Osteoblast (primary cell): ENCODE measurements at places on chromosomes 5 and 9. TPM values are rescaled to one million over a fixed set of nuclear protein-coding genes. Genes with fewer than 3 reads are reported as not detected.

SERF1A gene
- total RNA-seq: 8.3 and 14.1 TPM in 2 replicates

FOXD1 gene
- 12.7 and 17.0 TPM in 2 replicates for total RNA-seq

PCDHGC4 gene
- 2.9 and 3.8 TPM in 2 replicates for total RNA-seq

BARHL1 gene
- not detected in 2 replicates for total RNA-seq

FLT4 gene
- total RNA-seq: not detected in 2 replicates

SLC45A2 gene
- total RNA-seq: 0.36 and 0.59 TPM in 2 replicates

SHISAL2B gene
- total RNA-seq: not detected in 2 replicates

ECM2 gene
- 55.4 and 62.2 TPM in 2 replicates for total RNA-seq

ANKRD55 gene
- not detected in 2 replicates for total RNA-seq

CARTPT gene
- total RNA-seq: not detected in 2 replicates

PCDHGB5 gene
- 21.5 and 24.2 TPM in 2 replicates for total RNA-seq

GAS1 gene
- total RNA-seq: 107 and 121 TPM in 2 replicates

PCDHA4 gene
- total RNA-seq: 0.72 and 0.88 TPM in 2 replicates

PCDHA7 gene
- 0.59 and 0.72 TPM in 2 replicates for total RNA-seq

PCDHGB3 gene
- 6.2 and 8.0 TPM in 2 replicates for total RNA-seq

RLN2 gene
- not detected in 2 replicates for total RNA-seq

AHRR gene
- total RNA-seq: 52.2 and 54.6 TPM in 2 replicates

PTGS1 gene
- total RNA-seq: 2.5 and 3.2 TPM in 2 replicates

CDH9 gene
- not detected in 2 replicates for total RNA-seq

LECT2 gene
- total RNA-seq: not detected in 2 replicates

LCN10 gene
- not detected in 2 replicates for total RNA-seq

KIF12 gene
- total RNA-seq: not detected in 2 replicates

AK8 gene
- total RNA-seq: 0.59 and 1.1 TPM in 2 replicates

ADAMTS19 gene
- not detected in 2 replicates for total RNA-seq

IFNE gene
- total RNA-seq: 2.9 and 3.6 TPM in 2 replicates

SPATA31D4 gene
- not detected in 2 replicates for total RNA-seq

TMEM252 gene
- not detected in 2 replicates for total RNA-seq

DEPDC1B gene
- 1.4 and 1.8 TPM in 2 replicates for total RNA-seq

NUTM2G gene
- not detected in 2 replicates for total RNA-seq

ZNF618 gene
- total RNA-seq: 10.1 and 13.6 TPM in 2 replicates

MYOT gene
- not detected in 2 replicates for total RNA-seq

PCDHB9 gene
- total RNA-seq: 1.2 and 1.8 TPM in 2 replicates

TRAF2 gene
- 6.2 and 6.8 TPM in 2 replicates for total RNA-seq

HACD4 gene
- 6.8 and 8.3 TPM in 2 replicates for total RNA-seq

FREM1 gene
- under 0.01 and 0.72 TPM in 2 replicates for total RNA-seq

NR6A1 gene
- total RNA-seq: 0.36 and 0.88 TPM in 2 replicates

SLIT3 gene
- 37.6 and 38.3 TPM in 2 replicates for total RNA-seq

SPARC gene
- total RNA-seq: 4,046 and 4,600 TPM in 2 replicates

DIAPH1 gene
- total RNA-seq: 18.5 and 19.2 TPM in 2 replicates

CATSPER3 gene
- total RNA-seq: 0.29 and 0.36 TPM in 2 replicates

NR5A1 gene
- total RNA-seq: not detected in 2 replicates

GLIPR2 gene
- total RNA-seq: 33.3 and 38.4 TPM in 2 replicates

GRIN1 gene
- total RNA-seq: not detected in 2 replicates
